ENCODE measurements at places on chromosomes 2 and 18.

DNA sequence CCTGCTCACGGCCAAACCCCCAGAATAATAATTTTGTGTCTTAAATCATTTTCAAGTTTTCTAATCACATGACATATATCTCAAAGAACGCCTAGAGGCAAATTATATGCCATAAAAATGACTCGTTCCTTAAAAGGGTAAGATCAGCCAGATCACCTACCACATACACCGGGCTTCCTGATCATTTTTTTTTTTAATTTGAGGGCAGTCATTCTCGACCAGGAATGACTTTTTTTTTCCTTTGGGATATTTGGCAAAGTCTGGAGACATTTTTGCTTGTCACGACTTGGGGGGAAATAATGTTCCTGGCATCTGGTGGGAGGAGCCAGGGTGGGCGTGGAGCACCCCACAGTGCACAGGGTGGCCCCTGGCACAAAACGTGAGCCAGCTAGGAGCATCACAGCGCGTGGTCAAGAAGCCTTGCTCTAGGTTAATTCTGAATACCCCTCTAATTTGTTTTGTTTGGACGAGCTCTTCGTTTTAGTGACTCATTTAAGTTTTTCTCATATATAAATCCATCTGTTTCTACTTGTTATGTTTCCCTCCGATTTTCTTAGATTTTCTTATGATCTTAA lies 94.9 kb downstream of the TWIST2 start:
- no peak for DNase-seq

DNA sequence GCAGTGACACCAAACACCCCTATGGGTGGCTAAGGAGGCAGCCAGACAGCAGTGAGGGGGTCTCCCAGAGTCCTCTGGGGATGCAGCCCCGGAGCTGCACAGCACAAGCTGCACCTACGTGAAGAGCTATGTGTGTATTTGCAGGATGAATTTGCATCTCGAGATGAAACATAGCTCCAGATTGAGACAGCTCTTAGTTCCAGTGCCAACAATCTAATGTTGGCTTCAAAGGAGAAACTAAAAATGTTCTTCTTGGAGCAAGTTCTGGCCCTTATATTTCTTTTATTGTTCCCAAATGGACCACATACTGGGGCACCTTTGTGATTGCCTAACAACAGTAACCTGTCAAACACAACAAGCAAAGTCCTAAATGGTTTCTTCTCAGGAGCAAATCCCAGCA lies 233.9 kb downstream of the SLC4A3 start:
- DNase-seq, result no peak

DNA sequence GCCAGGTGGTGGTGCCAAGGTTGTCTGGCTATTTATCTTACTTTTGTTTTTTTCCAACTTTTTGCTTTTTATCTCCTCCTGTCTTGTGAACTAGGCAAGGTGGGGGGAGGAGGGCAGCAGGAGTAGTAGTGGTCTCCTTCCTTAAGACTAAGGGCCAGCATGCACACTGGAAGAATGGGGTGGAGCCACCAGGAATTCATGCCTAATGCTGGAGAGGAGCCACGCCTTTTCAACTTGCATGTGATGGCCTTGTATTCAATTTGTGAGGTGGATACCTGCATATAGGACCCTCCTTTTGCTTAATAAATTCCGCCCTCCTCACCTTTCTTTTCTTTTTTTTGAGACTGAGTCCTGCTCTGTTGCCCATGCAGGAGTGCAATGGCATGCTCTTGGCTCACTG lies 37.6 kb upstream of the CLASP1 start:
- DNase-seq, result no peak

GRCh38 chr2:102053096-102053495 lies 61.3 kb downstream of the IL1R2 start:
- DNase-seq, result no peak

DNA sequence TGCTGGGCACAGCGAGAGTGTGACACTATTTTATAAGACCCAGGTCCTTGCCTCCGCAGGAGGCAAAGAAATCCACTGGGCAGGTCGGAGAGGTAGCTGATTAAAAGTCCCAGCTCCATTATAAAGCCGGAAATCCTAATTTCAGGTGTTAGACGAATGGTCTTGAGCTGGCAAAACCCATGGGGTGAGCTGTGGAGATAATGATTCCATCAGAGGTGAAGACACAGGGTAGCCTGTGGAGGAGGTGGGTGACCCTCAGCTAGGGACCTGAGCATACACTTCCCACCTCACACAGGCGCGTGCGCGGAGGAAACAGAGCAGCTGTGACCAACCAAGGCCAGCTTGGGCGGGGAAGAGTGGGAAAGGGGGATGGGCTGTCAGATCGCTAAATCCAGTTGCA lies 201.7 kb upstream of the CXCR4 start:
- DNase-seq, result no peak

- no peak for DNase-seq
Measured at GRCh38 chr2:192194265-192194865, 368 bp downstream of the TMEFF2 start.

DNA sequence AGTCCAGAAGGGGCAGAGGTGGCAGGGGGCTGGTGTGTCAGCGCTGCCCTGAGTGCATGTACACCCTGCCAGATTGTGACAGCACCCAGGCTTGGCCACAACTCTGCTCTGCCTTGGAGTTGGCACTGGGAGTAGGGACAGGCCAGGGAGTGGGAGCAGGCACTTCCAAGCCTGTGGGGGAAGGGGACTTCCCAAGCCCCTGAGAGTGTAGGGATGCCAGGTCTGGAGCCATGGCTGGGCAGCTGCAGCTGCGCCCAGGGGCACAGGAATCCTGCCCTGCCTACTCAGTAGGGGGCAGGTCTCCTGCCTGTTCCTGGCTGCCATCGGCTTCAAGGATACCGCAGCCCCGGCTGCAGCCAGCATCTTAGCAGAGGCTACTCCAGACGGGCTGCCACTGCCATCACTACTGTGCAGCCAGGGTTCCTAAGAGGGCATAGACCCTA lies 109.4 kb downstream of the CALCRL start:
- DNase-seq, result no peak

DNA sequence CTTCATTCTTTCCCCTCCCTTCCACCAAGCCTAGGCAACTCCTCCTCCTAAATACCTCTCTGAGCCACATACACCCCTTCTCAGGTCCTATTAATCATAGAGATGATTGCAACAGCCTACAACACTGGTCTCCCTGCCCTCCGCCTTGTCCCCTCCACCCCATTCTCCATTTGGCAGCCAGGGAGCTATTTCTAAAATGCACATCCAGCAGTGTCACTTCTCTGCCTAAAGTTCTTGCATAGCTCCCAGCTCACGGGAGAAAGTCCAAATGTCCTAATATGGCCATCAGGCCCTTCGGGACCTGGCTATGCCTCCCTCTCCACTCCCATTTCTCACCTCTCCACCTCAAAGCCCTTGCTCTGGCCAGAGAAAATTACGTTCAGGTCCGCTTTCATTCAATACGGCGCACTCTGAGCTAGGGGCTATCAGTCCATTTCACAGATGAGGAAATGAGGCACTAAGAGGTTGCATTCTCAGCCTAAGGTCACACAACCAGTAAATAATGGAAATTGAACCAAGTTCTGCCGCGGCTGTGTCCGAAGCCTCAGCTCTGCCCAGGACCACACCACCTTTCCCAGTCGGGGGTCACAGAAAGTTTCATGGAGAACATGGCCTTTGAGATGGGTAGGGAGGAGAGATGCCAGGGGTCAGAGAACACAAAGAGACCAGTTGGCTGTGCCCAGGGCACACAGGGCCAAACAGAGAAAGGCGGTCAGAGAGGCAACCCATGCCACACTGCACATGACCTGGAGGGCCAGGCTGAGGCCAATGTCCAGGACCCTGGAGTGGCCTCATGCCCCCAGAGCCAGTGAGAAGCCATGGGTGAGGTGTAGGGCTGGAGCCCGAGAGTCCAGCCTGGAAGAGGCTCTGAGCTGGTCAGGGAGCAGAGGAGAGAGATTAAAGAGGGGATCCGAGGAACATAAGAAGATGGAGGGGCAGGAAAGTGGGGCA lies 72.8 kb downstream of the TNS1 start:
- no peak for DNase-seq

GRCh38 chr2:227509824-227510619 lies 38.1 kb downstream of the AGFG1 start:
- no peak for DNase-seq

- DNase-seq, result no peak
Measured at GRCh38 chr2:187995556-187995955, 296.1 kb upstream of the GULP1 start.

DNA sequence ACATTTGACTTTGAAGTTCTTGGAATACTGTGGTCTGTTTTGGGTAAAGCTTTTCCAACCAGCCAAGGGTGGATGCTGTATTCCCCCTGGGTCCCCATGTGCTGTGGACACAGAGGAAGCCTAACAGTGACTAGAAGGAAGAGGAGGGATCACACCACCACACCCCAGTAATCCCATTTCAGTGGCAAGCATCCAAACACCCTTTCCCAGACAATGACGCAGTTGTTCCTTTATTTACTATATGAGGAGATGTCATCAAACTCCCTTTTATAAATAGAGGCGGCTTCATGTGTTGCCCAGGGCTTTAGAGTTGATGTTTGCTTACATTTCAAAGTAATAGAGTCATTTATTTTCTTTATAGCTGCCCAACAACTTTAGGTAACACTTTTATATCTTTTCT lies 959.4 kb upstream of the GYPC start:
- no peak for DNase-seq

- DNase-seq, result no peak
Measured at GRCh38 chr2:113148606-113149552, 21.5 kb downstream of the IL1RN start.

DNA sequence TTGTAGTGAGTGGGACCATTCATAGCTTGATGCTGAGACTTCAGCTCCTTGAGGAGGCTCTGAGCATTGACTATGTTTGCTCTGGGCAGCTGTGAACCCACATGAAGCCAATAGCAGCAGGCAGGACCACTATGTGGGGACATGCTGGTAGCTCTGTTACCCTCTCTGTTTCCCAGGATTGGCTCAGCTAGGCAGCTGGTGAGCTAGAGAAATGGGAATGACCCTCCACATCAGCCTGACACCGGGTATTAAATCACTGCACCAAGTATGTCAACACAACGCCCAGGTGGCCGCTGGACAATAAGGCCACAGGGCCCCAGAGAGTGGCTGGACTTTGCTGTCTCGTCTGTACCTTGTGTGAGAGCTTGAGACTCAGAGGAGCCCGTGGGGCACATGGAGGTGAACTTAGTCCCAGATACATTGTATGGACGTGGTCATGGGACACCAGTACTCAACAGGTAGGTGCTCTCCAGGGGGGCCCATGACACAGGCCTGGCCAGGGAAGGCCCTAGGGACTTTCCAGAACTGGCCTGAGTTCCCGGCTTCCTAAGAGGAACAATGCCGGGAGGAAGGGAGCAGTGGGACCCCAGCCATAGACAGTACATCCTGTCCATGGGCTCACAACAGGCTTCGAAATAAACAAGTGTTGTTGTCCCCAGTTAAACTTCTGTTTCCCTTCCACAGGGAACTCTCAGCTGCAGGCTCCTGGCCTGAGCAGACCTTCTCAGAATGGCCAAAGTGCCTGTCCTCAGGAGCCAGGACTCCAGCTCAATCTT lies 35.2 kb downstream of the HS1BP3 start:
- DNase-seq, result no peak

DNA sequence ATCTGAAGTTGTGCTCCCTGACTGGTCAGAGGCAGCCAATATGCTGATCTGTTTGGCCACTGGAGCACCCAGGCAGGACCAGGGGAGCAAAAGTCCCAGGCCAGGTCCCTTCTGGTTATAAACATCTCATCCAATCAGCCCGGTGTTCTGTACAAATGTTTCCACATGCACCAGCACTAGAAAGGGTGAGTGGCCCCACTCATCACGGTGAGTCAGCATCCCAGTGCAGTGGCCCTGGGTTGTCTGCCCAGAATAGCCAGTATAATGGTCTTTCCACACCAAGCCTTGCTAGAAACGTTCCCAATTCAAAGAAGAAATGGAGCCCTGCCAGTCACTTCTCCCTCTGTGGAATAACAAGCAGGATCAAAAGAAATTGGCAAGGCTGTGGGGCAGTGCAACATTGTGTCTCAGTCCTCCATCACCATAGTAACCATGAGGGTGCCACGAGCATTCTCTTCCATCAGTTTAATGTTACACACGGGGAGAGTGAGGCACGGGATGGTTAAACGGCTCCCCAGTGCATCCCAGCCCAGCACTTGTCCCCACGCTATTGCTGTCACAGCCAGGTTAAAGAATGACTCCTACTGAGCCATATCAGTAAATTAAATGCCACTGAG lies 174.9 kb downstream of the SEPTIN10 start:
- DNase-seq, result no peak

DNA sequence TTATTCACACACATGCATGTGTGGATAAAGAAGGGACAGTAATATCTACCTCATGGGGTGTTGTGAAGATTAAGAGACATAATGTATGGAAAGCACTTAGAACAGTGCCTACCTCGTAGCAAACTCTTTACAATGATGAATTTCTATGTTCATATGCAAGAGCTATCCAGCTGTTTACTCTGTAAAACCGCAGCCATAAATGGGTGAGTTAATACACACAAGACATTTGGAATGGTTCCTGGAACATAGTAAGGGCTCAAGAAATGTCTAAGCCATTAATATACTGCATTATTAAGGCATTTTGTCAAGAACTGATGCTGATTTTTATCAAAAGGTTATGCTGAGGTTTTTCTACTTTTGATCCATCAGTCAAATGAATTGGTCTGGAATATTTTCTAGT lies 1076.2 kb downstream of the TSN start:
- no peak for DNase-seq

- no peak for DNase-seq
Measured at GRCh38 chr2:230439590-230439989, 23.6 kb downstream of the SP100 start.

DNA sequence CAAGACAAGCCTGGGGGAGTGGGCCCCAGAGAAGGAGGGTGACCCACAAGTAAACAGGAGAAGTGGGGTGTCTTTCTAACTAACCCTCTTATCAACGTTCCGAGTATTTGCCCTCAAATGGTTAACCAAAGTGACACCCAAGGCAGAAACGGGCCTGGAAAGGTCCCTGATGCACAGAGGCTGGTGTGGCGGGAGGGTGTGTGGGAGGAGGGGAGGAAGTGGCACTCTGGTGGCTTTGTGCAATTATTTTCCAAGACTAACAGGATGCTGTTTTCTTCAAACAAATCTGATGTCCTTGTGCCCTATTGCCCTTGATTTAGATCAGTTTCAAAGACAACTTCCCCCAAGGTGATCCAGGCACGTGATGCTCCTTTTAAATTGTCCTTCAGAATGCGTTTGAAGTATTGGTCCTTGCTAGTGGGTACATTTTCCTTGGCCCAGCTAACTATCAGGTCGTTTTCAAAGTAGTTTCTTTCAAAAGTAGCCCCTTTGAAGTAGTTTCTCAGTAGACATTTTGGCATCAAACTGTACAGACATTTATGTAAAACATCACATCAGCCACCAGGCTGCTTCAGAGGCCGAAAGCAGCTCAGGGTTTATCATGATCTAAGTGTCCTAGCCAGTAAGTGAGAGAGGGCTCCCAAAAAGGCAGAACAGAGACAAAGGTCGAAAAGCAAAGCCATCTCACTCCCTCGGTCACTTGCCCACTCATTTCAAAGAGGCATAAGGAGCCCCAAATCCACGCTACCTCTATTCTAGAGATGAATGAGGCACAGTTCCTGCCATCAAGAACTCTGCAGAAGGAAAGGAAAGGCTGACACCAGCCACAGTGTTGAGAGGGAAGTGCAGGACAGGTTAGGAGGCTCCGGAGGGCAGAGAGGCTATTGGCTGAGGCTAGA lies 371.1 kb upstream of the ID2 start:
- DNase-seq, result no peak

- DNase-seq, result no peak
Measured at GRCh38 chr2:134463699-134464022, 209.8 kb downstream of the MGAT5 start.

GRCh38 chr2:46161911-46162310 lies 135.3 kb upstream of the EPAS1 start:
- no peak for DNase-seq
